NCI-H187 (cell line): ENCODE measurements at places on chromosomes 3 and 15.

DNA sequence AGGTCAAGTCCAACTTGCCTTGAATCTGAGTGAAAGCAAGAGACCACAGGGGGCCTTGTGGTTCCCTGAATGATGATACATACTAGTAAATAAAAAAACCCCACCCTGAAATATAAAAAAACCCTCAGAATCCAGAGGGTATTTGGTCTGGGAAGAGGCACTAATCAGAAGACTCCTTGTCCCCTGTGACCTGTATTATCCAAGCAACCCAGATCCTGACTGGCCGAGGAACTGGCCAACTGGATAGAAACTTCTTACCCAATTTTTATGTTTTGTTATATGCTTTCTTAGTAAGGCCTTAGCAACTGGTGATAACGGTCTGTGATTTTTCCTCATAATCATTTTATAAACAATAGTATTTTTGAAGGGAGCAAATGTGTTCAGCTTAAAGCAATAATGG is 17.5 kb downstream of the ABI3BP start:
- no peak for DNase-seq

DNA sequence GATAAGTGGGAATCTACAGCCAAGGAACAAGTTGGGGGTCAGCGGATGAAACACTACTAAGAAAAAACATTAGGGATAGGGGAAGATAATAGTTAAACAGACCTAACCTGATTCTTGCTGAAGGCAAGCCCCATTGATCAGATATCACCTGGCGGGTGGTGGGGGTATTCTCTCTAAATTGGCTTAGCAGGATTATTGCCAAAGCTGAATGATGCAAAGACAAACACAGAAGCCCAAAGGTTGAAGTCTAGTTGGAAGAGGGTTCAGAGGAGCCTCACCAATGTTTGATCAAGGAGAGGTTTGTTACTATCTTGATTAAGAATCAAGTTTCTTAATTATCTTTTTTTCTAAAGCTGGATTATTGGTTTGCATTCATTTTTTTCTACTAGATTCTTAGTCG is 371.9 kb upstream of the CNTN4 start:
- DNase-seq = no peak

- DNase-seq = no peak
These were observed 51.7 kb downstream of the SEMA5B start for GRCh38 chr3:122975924-122976293.

DNA sequence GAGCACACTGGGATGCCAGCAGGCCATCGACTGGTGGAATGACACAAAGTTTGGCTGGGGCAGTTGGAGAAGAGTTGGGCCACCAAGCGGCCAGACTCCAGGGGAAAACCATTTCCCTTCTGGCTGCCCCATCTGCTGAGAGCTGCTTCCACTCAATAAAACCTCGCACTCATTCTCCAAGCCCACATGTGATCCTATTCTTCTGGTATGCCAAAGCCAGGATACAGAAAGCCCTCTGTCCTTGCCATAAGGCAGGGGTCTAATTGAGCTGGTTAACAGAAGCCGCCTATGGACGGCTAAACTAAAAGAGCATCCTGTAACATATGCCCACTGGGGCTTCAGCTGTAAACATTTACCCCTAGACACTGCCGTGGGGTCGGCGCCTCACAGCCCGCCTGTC is 55.1 kb downstream of the NKIRAS1 start:
- DNase-seq = no peak

- DNase-seq = no peak
These were observed 149.9 kb downstream of the FOXP1 start for GRCh38 chr3:71433631-71434030.

- DNase-seq = no peak
These were observed 558.0 kb downstream of the FOXP1 start for GRCh38 chr3:71025516-71025915.

- no peak for DNase-seq
These were observed 26.0 kb downstream of the FBXW12 start for GRCh38 chr3:48397767-48398681.

GRCh38 chr3:114502204-114502603 is 208.4 kb downstream of the TIGIT start:
- no peak for DNase-seq

DNA sequence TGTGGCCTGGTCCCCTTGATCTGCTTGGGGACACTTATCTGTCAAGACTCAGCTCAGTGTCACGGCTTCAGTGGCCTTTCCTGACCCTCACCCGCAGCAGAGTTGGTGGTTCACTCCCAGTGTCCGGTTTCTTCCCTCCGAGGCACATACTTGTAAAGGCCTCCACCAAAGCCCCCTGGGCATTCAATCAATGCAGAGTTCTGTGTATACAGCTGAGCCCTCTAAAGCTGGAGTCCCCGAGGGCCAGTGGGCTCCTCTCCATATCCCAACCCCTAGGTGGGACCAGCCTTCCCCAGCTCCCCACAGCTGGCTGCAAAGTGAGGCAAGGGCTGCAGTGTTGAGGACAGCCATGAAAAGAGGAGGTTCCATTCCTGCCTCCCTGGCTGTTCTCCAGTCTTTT is 70.9 kb upstream of the RGMA start:
- DNase-seq = no peak

DNA sequence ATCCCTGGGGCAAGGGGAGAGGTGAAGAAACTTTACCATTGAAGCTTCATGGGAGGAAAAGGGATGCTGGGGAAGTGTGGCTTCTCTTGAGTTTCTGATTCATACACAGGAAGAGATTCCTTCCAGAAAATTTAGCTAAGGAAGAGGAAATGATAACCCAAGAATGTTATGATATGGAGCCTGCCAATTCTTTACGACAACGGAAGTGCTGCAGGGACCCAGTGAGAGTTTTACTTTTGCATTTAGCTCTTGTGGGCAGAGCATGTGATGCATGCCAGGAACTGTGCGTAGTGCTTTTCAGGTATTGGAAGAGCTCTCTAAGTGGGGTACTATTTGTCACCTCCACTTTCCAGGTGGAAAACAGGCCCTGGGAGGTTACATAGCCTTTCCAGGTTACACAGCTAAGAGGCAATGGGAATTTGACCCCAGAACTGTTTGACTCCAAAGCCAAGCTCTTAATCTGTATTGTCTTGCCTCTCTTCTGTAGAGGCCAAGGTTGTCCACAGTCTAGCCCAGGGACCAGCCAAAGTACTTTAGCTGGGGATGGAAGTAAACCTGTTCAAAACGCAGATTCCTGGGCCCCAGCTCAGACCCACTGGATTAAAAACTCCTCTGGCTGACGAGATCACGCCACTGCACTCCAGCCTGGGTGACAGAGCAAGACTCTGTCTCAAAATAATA is 23.0 kb downstream of the CMTM7 start:
- no peak for DNase-seq

GRCh38 chr15:79002581-79002980 is 57.7 kb upstream of the CTSH start:
- no peak for DNase-seq

- no peak for DNase-seq
These were observed 63.1 kb upstream of the UBE3A start for GRCh38 chr15:25501828-25502446.

DNA sequence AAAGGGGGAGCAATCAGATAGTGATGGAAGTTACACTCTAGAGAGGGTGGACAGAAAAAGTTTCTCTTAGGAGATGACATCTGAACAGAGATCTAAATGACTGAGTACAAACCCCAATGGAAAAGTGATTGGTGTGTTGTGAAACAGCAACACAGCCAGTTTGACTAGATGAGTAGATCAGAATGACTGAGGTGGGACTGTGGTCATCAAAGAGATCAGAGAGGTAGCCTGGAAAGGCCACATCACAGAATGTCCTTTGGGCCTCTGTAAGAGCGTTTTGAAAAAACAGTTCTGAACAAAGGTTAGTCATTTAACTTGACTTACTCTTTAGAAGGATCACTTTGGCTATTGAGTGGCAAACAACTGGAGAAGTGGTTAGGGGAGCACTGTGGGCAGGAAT is 10.6 kb downstream of the LRRC58 start:
- no peak for DNase-seq

- DNase-seq = no peak
These were observed 245.0 kb downstream of the UACA start for GRCh38 chr15:70518201-70519003.

- DNase-seq = no peak
These were observed 288.2 kb upstream of the ZNF385D start for GRCh38 chr3:22039161-22039560.

GRCh38 chr15:23572844-23573243 is 7.4 kb downstream of the MKRN3 start:
- no peak for DNase-seq

DNA sequence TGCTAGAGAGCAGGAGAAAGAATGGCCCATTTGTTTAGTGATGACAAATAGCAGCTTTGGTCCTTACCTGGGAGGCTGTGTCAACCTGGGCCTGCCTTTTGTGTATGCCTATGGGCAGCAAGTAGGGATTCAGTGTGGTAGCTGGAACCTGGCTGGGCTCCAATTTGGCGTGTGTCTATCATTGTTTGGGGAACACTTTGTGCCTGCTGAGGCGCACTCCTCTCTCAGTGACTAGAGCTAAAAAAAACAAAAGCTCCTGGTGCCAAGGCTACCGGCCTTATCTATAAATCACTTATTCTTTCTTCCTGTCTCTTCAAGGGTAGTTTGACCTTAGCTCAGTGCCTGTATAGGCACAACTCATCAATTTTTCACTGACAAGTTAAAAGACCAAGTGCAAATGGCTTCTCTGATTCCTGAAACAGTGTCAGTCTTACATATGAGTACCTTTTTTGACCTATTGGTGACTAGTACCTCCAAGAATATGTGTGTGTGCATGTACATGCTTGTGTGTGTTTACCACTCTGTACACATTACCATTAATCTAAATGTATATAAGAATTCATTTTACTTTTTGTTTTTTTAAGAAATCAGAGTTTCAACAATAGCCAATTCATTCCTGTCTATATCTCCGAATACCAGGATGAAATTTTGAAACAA is 54.6 kb downstream of the GMNC start:
- no peak for DNase-seq

DNA sequence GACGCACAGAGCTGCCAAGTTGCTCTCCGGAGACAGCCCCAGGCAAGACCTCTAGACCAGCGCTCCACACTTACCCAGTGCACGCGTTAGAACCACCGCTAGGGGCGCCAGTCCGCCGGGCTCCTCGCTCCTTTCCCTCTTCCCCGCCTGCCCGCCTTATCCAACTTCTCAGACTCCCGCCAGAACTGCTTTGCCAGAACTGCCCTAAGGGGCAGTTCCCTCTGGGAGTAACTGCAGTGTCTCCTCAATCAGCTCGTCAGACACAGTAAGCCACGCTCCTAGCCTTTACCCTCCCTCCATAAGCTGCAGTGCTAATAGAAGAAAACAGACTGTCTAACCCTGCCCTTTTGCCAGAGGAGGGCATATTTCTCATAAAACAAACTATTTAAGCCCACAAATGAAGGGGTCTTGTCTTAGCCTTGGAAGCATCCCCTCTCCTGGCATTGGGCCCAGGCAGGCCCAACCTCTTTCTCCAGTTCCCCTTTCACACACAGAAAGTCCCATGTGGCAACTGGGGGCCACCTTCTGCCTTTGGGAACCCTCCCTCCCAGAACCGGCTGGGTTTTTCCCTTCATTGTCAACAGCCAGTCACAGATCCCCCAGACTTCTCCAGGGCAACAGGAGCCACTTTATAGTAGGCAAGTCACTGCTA is 3.7 kb downstream of the BMF start:
- peak; percentile 54 for DNase-seq

DNA sequence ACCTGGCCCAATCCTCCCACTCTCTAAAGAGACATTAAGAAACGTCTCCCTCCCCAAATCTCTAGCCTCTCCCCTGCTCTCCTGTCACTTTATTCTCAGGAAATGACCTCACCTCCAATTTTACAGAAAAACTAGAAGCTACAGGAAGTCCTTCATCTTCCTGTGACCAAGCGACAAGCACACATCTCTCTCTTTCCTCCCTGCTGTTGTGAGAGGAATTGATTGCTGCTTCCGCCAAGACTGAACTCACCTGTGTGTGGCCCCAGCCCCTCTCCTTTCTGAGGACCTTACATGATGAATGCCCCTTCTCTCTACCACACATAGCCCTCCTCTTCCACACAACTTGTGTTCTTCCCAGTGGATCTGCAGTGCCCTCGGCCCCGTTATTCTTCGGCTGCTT is 18.2 kb downstream of the DNAJB8 start:
- no peak for DNase-seq

DNA sequence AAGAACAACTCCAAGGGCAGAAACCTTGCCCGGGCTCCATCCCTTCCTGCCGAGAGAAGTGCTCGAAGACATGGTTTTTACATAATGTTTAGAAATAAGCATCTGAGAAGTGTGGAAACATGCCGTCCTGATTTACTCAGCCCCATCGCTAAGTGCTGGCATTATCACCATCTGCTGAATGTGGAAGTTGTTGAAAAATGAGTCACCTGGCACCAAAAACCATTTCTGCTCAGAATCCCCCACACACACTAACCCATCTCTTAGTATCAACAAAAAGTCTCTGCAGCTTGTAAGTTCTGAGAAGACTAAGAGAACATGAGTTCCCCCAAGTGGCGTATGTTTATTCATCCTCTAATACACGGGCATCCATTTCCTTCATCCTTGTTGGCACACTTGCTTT is 51.0 kb upstream of the ARL8B start:
- DNase-seq = no peak

DNA sequence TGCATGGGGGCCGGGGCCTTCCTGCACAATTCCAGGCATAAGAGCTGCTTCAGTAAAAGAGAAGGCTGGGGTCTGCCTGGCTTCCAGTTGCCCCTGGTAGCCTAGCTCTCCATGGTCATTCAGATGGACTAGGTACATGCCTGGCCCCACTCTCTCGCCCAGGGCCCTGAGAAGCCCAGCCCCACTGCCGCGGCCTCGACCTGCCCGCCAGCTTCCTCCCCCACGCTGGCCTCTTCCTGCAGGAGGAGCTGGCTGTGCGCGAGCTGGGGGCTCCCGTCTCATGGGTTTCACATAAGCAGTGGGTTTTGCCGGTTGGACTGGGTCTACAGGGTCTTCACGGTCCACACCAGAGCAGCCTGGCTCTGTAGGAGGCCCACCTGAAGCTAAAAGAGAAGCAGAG is 3.6 kb downstream of the PRR20G start:
- DNase-seq = no peak

GRCh38 chr3:133862161-133862560 is 33.5 kb downstream of the RAB6B start:
- DNase-seq = no peak

DNA sequence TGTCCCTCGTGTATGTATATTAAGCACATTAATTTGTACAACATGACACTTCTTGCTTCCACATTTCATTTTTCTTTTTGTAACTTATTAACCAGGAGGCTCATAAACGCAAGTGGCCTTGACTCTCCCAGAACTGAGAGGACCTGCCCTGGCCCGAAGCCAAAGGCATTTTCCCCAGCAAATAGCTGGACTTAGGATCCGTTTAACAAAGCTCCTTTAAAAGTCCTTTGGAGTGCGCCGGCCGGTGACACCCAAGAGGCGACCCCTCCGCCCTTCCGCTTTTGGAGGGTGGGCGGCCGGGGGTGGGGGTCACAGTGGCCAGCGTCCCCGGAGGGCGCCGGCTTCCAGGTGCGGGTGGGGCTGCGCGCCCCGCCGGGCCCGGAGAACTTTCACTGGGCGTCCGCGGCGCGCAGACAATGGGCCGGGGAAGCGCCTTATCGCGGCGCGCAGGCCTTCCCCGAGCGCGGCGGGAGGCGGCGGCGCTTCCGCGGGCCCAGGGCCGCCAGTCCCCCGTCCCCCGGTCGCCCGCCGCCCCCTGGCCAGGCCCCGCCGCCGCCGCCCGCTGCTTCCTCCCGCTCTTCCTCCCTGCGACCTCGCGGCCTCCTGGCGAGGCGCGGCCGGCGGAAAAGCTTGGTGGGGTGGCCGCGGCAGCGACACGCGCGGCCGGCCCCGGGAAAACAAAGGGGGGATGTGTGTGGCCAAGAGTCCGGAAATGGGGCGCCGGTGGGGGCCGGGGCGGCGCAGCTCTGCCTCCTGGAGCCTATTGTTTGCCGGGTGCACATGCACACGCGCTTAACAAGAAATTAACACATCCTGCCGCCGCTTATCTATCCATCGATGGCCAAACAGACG is 613.4 kb downstream of the MCTP2 start:
- DNase-seq = no peak
